Activated gamma-delta T cell treated with anti-CD3 and anti-CD28 coated beads, Interleukin-2, amount 50 U/mL, for 16 hours (primary cell): ENCODE measurements at places on chromosomes 6 and 20.

- DNase-seq = no peak
Observed at GRCh38 chr6:53718597-53719460, 53.3 kb upstream of the KLHL31 start.

- DNase-seq = no peak
Observed at GRCh38 chr20:52824494-52825216, 147.5 kb upstream of the TSHZ2 start.

GRCh38 chr6:157280947-157281346 lies 42.4 kb downstream of the TMEM242 start:
- DNase-seq = no peak

GRCh38 chr6:161503570-161503969 lies 229.7 kb upstream of the AGPAT4 start:
- DNase-seq = no peak
